HFFc6 (cell line): ENCODE measurements at places on chromosomes 1 and 21.

GRCh38 chr1:24284156-24284471 is 35.0 kb upstream of the GRHL3 start:
- DNase-seq = no peak

DNA sequence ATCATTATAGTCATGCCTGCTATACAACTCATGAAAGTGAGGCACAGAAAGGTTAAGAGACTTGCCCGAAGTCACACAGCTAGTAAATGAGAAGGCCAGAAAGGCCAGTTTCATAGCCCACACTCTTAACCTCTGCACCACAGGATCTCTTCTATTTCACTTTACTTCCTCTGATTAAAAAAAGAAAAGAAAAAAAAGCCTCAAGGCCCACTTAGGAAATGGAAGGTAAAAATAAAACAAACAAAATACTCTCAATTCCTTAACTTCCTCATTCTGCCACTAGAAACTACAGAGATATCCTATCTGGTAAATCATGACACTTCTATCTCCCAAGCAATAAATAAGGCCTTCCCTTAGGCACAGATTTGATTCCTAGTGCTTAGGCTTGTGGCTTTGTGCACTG is 7.6 kb upstream of the ENAH start:
- DNase-seq = no peak

- no peak for DNase-seq
Measured at GRCh38 chr1:48492392-48492791, 20.4 kb upstream of the SPATA6 start.

GRCh38 chr1:84781946-84782771 is 91.9 kb upstream of the SSX2IP start:
- DNase-seq = no peak

- DNase-seq = no peak
Measured at GRCh38 chr1:193709607-193710006, 523.2 kb upstream of the B3GALT2 start.

DNA sequence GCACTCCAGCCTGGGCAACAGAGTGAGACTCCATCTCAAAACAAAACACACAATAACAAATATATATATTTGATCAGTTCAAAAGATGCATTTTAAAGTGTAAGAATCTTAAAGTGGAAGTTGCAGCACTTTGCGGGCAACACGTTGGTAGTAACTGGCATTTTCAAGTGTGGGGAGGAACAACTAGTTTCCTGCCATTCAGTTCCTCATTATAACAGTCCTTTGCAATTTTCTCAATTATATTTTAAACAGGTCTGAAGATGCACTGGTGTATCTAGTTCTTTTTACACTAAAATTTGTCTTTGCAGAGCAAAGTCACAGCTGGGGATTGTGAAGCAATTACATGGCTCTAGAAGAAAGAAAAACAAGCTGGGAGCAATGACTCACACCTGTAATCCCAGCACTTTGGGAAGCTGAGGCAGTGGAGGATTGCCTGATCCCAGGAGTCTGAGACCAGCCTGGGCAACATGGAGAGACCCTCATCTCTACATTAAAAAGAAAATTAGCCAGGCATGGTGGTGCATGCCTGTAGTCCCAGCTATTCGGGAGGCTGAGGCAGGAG is 25.3 kb downstream of the RRAGC start:
- DNase-seq = no peak

DNA sequence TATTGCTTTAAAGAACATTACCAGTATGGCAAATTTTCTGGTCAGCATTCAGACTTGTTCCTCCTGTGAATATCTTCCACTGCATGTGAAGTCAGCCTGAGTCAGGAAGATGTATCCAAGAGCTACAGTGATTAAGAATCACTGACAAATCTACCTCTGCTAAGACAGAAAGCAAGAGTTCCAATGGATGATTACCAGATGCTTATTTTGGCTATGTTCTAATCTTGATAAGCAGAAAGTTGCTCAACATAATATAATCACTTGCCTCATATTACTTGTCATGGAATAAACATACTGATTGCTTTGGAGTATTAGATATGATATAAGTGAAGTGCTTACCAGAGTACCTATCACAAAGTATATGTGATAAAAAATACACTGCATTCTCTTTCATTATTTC is 738.1 kb downstream of the ADGRL2 start:
- DNase-seq = no peak

GRCh38 chr1:18077657-18078215 is 29.9 kb upstream of the IGSF21 start:
- no peak for DNase-seq

DNA sequence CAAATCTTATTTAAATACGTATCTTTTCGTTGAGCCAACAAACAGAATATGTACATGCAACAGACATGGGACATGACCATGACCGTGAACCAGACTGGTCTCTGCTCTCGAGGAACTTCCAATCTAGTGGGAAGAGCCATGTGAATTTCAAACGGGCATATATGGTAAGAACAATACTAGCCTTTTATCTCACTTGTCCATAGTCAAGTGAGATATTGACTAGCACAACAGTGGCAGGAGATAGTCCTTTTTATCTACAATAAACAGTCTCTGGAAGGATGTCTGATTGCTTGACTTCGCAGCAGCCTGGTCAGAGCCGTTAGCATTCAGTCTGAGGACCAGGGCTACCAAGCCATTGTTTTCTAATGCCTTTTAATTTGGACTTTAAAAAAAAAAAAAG is 12.6 kb upstream of the PLA2G2C start:
- DNase-seq = no peak
